Panc1 (cell line): ENCODE measurements at places on chromosomes 6 and 20. TPM values are rescaled to one million over a fixed set of nuclear protein-coding genes. Genes with fewer than 3 reads are reported as not detected.

Gene KCNK16
- total RNA-seq, result not detected

Gene LRP11
- 151 TPM for total RNA-seq

Gene MYCT1
- not detected for total RNA-seq

Gene OR12D3
- not detected for total RNA-seq

Gene EGFL8
- 11.1 TPM for total RNA-seq

Gene TAF11
- total RNA-seq, result 25.3 TPM

Gene DPPA5
- not detected for total RNA-seq

Gene GABBR1
- 11.9 TPM for total RNA-seq
